Activated CD8-positive, alpha-beta T cell treated with anti-CD3 and anti-CD28 coated beads, Interleukin-2, amount 10 ng/mL, durations not matched to agents 7 days and 5 days (primary cell): ENCODE measurements at places on chromosomes 1 and 21. TPM values are rescaled to one million over a fixed set of nuclear protein-coding genes. Genes with fewer than 3 reads are reported as not detected.

- peaks cover 29% of the 10 kb centered on the region for H3K36me3 ChIP-seq
- no peak overlapping the region for H3K4me3 ChIP-seq
- H3K27me3 ChIP-seq = no peaks in the 10 kb centered on the region
- H3K4me1 ChIP-seq = peaks cover 17% of the 10 kb centered on the region
These were observed 5.5 kb upstream of the GATAD2B start for GRCh38 chr1:153928245-153928644.

GRCh38 chr1:45065083-45065482 lies 53.0 kb downstream of the UROD start:
- H3K4me1 ChIP-seq = peaks cover 3% of the 10 kb centered on the region
- H3K36me3 ChIP-seq = no peaks in the 10 kb centered on the region
- no peak overlapping the region for H3K27ac ChIP-seq
- no peak overlapping the region for H3K4me3 ChIP-seq
- no peaks in the 10 kb centered on the region for H3K27me3 ChIP-seq

DNA sequence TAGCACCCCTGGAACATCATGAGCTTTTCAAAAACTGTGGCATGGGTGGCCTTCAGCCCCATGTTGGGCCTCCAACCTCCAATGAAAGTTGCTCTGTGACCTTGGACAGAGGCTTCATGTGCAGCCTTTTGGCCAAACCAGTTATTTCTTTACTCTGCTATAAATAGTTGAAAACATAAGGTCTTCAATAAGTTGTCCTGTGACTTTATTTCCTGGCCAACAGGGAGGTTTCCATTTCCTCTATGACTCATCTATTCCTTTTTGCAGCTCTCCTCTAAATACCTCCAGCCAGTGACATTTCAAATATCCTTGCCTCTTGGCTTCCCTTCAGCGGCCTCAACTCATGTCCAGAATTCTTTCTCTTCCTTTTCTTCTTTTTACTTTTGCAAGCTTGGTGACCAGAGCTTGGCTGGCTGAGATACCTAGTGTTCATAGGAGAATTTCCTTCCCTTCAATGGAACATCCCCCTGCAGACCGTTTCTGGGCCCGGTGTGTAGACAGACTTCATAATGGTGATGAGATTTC lies 22.7 kb upstream of the TRIM67 start:
- H3K36me3 ChIP-seq = no peaks in the 10 kb centered on the region
- H3K27me3 ChIP-seq = peaks cover 18% of the 10 kb centered on the region
- no peak overlapping the region for H3K27ac ChIP-seq

DNA sequence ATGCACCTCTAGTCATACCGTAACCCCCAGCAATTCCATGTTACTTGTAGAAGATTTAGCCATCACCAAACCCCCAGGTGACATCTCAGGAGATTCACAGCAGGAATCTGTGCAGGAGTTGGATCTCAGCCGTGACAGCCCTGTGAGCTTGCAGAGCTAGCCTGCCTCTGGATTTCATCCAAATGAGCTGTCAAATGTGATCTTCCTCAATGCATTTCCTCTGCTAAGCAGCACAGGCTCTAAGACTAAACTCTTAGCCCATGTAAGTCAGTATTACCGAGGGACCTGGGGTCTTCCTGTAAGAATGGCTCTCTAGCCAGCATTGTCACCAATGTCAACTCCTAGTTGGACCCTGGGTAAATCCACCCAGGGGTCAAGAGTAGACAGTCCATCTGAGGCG lies 41.7 kb downstream of the UMODL1 start:
- H3K36me3 ChIP-seq = no peaks in the 10 kb centered on the region
- no peak overlapping the region for H3K4me3 ChIP-seq
- H3K27ac ChIP-seq = no peak overlapping the region
- peaks cover 15% of the 10 kb centered on the region for H3K27me3 ChIP-seq

GRCh38 chr1:44688760-44689446 lies 14.4 kb downstream of the ARMH1 start:
- no peaks in the 10 kb centered on the region for H3K36me3 ChIP-seq
- H3K27ac ChIP-seq = no peak overlapping the region
- H3K27me3 ChIP-seq = peaks cover 7% of the 10 kb centered on the region
- no peak overlapping the region for H3K4me3 ChIP-seq
- H3K4me1 ChIP-seq = peaks cover 12% of the 10 kb centered on the region
- no peak for DNase-seq

- H3K27ac ChIP-seq = no peak overlapping the region
- peaks cover 8% of the 10 kb centered on the region for H3K36me3 ChIP-seq
- DNase-seq = no peak
- H3K27me3 ChIP-seq = no peaks in the 10 kb centered on the region
- no peak overlapping the region for H3K4me3 ChIP-seq
These were observed 17.5 kb upstream of the DUSP10 start for GRCh38 chr1:221759436-221759835.

- peaks cover 8% of the 10 kb centered on the region for H3K4me1 ChIP-seq
- no peaks in the 10 kb centered on the region for H3K27me3 ChIP-seq
- H3K27ac ChIP-seq = no peak overlapping the region
- DNase-seq = no peak
These were observed 172.0 kb downstream of the FGGY start for GRCh38 chr1:59468828-59469428.

GRCh38 chr1:76136894-76137293 lies 62.3 kb downstream of the ST6GALNAC3 start:
- no peaks in the 10 kb centered on the region for H3K36me3 ChIP-seq
- DNase-seq = no peak
- H3K27me3 ChIP-seq = no peaks in the 10 kb centered on the region

DNA sequence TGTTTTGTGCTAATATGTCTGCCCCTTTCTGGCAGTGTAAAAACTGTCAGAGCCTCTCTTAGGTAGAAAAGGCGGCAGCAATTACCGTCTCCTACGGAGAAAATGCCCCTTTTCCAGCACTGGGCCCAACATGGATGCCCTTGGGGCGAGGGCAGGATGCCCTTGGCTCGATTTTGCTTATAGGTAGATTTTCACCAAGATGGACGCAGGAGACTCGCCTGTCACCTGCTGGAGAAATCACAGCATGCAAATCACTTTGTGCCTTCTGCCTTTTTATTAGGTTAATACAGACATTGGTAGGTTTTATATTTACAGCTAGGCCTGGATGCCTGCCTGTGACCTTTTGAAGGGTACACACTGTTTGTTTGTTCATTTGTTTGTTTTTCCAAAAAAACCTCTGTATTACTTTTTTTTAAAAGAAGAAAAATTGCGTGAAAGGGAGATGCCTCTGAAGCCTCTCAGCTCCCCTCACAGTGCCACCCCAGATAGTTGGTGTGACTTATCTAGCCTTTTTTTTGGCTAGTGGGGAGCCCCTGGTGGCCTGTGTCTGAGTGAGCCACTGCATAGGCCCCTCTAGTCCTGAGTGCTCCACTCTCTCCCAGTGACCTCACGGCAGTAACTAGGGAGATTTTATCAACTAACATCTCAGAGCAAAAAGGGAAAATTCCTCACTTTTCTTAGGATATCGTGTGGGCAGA lies 2.5 kb downstream of the ATP1B1 start:
- peaks cover 8% of the 10 kb centered on the region for H3K27me3 ChIP-seq
- no peak overlapping the region for H3K4me3 ChIP-seq
- no peak overlapping the region for H3K27ac ChIP-seq
- no peak for DNase-seq
- H3K36me3 ChIP-seq = peaks cover 29% of the 10 kb centered on the region

- no peak overlapping the region for H3K4me3 ChIP-seq
- no peaks in the 10 kb centered on the region for H3K4me1 ChIP-seq
- H3K36me3 ChIP-seq = no peaks in the 10 kb centered on the region
- no peak for DNase-seq
- H3K27me3 ChIP-seq = peaks cover 4% of the 10 kb centered on the region
These were observed 16.1 kb downstream of the HUNK start for GRCh38 chr21:31888936-31889371.

- H3K36me3 ChIP-seq = no peaks in the 10 kb centered on the region
- DNase-seq = no peak
- H3K27me3 ChIP-seq = peaks cover 14% of the 10 kb centered on the region
- H3K4me3 ChIP-seq = no peak overlapping the region
- no peak overlapping the region for H3K27ac ChIP-seq
- no peaks in the 10 kb centered on the region for H3K4me1 ChIP-seq
These were observed 16.0 kb upstream of the PROK1 start for GRCh38 chr1:110434946-110435345.

GRCh38 chr1:113231866-113232265 lies 158.4 kb upstream of the MAGI3 start:
- no peak overlapping the region for H3K27ac ChIP-seq
- H3K4me3 ChIP-seq = no peak overlapping the region
- H3K36me3 ChIP-seq = no peaks in the 10 kb centered on the region
- no peaks in the 10 kb centered on the region for H3K4me1 ChIP-seq
- peaks cover 17% of the 10 kb centered on the region for H3K27me3 ChIP-seq
- no peak for DNase-seq

GRCh38 chr1:18947570-18947969 lies 8.9 kb downstream of the IFFO2 start:
- peaks cover 71% of the 10 kb centered on the region for H3K4me1 ChIP-seq
- no peak overlapping the region for H3K4me3 ChIP-seq
- no peaks in the 10 kb centered on the region for H3K36me3 ChIP-seq
- H3K27ac ChIP-seq = peak overlapping the region; percentile 58
- DNase-seq = no peak
- H3K27me3 ChIP-seq = peaks cover under 1% of the 10 kb centered on the region

- H3K4me1 ChIP-seq = peaks cover under 1% of the 10 kb centered on the region
- DNase-seq = peak; percentile 21
- H3K27ac ChIP-seq = no peak overlapping the region
- H3K27me3 ChIP-seq = no peaks in the 10 kb centered on the region
- H3K4me3 ChIP-seq = no peak overlapping the region
These were observed 13.0 kb upstream of the LRP8 start for GRCh38 chr1:53340660-53341520.

- peaks cover 70% of the 10 kb centered on the region for H3K4me1 ChIP-seq
- H3K36me3 ChIP-seq = peaks cover 21% of the 10 kb centered on the region
- no peaks in the 10 kb centered on the region for H3K27me3 ChIP-seq
These were observed 627 bp downstream of the CERS2 start for GRCh38 chr1:150973836-150974579.

- no peaks in the 10 kb centered on the region for H3K27me3 ChIP-seq
- peaks cover 14% of the 10 kb centered on the region for H3K36me3 ChIP-seq
- no peak overlapping the region for H3K4me3 ChIP-seq
- no peak for DNase-seq
- H3K27ac ChIP-seq = no peak overlapping the region
These were observed 1.5 kb downstream of the CORT start for GRCh38 chr1:10451287-10451686.

- no peak overlapping the region for H3K4me3 ChIP-seq
- H3K4me1 ChIP-seq = no peaks in the 10 kb centered on the region
- H3K27me3 ChIP-seq = no peaks in the 10 kb centered on the region
- DNase-seq = no peak
- no peaks in the 10 kb centered on the region for H3K36me3 ChIP-seq
These were observed 341.3 kb downstream of the RWDD3 start for GRCh38 chr1:95575291-95575690.

- no peaks in the 10 kb centered on the region for H3K4me1 ChIP-seq
- H3K27me3 ChIP-seq = peaks cover 9% of the 10 kb centered on the region
- no peak overlapping the region for H3K27ac ChIP-seq
- H3K36me3 ChIP-seq = no peaks in the 10 kb centered on the region
- no peak overlapping the region for H3K4me3 ChIP-seq
- no peak for DNase-seq
These were observed 31.8 kb downstream of the MYOM3 start for GRCh38 chr1:24080131-24080530.

GRCh38 chr1:20197329-20197791 lies 11.0 kb upstream of the PLA2G2C start:
- peaks cover 47% of the 10 kb centered on the region for H3K27me3 ChIP-seq
- H3K4me3 ChIP-seq = no peak overlapping the region
- no peak for DNase-seq
- no peaks in the 10 kb centered on the region for H3K4me1 ChIP-seq
- H3K36me3 ChIP-seq = no peaks in the 10 kb centered on the region

- H3K27ac ChIP-seq = peak overlapping the region; percentile 55
- peak; percentile 68 for DNase-seq
- H3K36me3 ChIP-seq = no peaks in the 10 kb centered on the region
- H3K27me3 ChIP-seq = peaks cover 2% of the 10 kb centered on the region
- H3K4me1 ChIP-seq = peaks cover 32% of the 10 kb centered on the region
These were observed 7.1 kb downstream of the GPR157 start for GRCh38 chr1:9121496-9122409.

GRCh38 chr1:202800742-202801141 lies 7.5 kb downstream of the KDM5B start:
- peaks cover 15% of the 10 kb centered on the region for H3K36me3 ChIP-seq
- DNase-seq = no peak
- no peaks in the 10 kb centered on the region for H3K27me3 ChIP-seq
- H3K27ac ChIP-seq = no peak overlapping the region
- no peak overlapping the region for H3K4me3 ChIP-seq

- no peak for DNase-seq
- no peaks in the 10 kb centered on the region for H3K27me3 ChIP-seq
- no peak overlapping the region for H3K4me3 ChIP-seq
- H3K4me1 ChIP-seq = peaks cover 20% of the 10 kb centered on the region
These were observed 97.6 kb downstream of the TOMM20 start for GRCh38 chr1:235030919-235031596.

- H3K27me3 ChIP-seq = no peaks in the 10 kb centered on the region
- H3K36me3 ChIP-seq = peaks cover 15% of the 10 kb centered on the region
- no peak for DNase-seq
- no peak overlapping the region for H3K27ac ChIP-seq
- H3K4me3 ChIP-seq = no peak overlapping the region
These were observed 16.4 kb downstream of the PPP2R5A start for GRCh38 chr1:212301580-212301979.

DNA sequence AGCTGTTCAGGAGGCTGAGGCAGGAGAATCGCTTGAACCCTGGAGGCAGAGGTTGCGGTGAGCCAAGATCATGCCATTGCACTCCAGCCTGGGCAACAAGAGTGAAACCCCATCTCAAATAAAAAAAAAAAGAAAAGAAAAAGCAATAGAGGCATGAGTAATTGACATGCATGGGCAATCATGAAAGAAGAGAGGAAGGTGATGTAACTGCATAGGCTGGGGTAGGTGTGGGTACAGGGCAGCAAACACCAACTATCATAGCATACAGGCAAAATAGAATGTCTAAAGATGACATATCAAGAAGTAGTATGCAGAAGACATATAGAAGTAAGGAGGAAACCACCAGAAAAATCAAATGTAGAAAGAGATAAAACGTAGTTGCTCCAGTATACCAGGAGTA lies 19.0 kb upstream of the MGST3 start:
- no peak for DNase-seq
- H3K4me1 ChIP-seq = no peaks in the 10 kb centered on the region
- peaks cover 43% of the 10 kb centered on the region for H3K27me3 ChIP-seq
- H3K36me3 ChIP-seq = peaks cover 3% of the 10 kb centered on the region
- H3K4me3 ChIP-seq = no peak overlapping the region
- H3K27ac ChIP-seq = no peak overlapping the region

- no peak overlapping the region for H3K4me3 ChIP-seq
- no peak for DNase-seq
- peaks cover 8% of the 10 kb centered on the region for H3K4me1 ChIP-seq
These were observed 64.5 kb upstream of the CSF1 start for GRCh38 chr1:109846162-109846561.

- no peak for DNase-seq
- H3K4me3 ChIP-seq = no peak overlapping the region
- no peaks in the 10 kb centered on the region for H3K36me3 ChIP-seq
- no peak overlapping the region for H3K27ac ChIP-seq
These were observed 138.9 kb downstream of the SETD4 start for GRCh38 chr21:35921471-35921870.

Gene KAZN
- total RNA-seq = 1.7 TPM

Gene RORC
- 2.7 TPM for total RNA-seq

Gene SWT1
- 2.1 TPM for total RNA-seq

Gene S100A9
- not detected for total RNA-seq

Gene ABCB10
- 32.4 TPM for total RNA-seq

Gene FNBP1L
- not detected for total RNA-seq

Gene GORAB
- 11.0 TPM for total RNA-seq

Gene RAP1GAP
- 0.13 TPM for total RNA-seq

Gene MROH9
- total RNA-seq = not detected

Gene POLR3GL
- 25.0 TPM for total RNA-seq

Gene KANK4
- total RNA-seq = not detected

Gene LCE2B
- not detected for total RNA-seq

Gene RGS2
- total RNA-seq = 6.2 TPM

Gene RIMKLA
- 2.5 TPM for total RNA-seq

Gene TDRD5
- not detected for total RNA-seq
